ENCODE measurements at places on chromosomes 7 and 10.

DNA sequence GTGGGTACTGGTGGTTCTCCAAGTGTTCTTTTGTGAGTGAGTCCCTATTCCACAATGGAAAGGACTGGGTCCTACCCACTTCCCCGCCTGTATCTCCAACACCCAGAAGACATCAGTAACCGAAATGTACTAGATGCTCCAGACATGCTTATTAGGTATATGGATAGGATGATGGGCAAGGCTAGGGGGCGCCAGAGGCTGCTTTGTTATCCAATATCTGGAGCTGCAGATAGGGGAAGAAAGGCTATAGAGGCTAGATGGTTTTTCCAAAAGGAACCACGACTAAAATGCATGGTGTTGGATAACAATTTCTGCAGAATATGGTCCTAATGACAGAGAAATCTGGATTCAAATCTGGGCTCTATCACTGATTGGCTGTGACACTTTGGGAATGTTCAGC is 56.2 kb upstream of the TM9SF3 start:
- DNase-seq = peak; percentile 21

DNA sequence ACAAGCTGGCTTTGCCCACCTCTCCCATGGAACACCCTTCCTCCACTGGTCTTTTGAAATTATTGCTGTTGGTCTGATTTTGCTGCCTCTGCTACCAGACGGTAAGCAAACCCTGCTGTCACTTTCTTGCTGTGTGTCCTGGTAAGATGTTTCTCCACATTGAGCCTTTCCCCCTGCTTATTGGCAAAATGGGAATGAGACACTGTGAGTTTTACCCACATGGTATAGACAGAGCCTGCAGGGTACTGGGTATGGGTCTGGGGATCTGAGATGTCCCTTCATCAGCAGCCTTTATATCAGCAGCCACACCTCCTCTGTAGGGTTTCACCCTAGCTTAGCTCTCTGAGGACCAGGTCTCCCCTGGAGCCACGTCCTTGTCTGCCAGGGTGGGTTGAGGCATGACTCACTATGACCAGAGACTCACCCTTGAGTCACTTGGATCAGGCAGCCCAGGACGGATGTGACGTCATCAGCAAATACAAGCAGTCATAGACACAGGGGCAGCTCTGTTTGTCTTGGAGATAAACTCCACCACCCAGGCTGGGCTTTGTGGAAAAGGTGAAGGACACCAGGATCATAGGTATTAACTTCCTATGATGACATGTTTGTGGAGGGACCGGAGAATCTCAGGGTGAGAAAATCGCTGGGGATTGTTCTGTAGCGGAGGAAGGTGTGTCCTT is 17.9 kb upstream of the BAIAP2L1 start:
- DNase-seq = peak; percentile 28

DNA sequence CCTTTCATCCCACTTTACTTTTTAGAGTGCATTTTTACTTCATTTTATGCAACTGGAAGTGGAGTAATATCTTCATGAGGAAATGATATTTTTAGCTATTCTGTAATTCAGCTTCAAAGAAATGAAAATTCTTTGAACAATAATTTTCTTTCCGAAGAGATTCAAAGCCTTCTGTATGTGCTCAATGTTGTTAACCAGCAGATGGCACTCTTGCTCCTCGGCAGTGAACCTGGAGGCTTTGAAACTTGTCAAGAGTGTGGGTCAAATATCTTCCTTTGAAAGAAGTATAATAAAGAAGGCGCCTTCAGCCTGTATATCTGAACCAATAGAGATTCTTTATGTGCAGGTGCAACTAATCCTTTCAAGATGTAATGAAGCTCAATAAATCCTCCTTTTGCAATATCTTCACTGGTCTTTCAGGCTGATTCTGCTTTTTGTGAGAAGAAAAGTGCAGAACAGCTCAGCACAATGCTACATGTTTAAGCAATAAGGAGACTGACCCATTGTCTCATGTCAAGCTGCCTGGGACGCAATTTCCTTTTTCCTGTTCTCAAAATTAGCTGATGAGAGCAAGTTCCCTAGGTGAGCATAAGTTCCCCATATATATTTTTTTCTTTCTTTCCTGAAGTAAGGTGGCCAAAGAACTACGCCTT is 258.4 kb downstream of the SEMA3A start:
- no peak for DNase-seq

GRCh38 chr7:112279042-112279441 is 72.5 kb downstream of the ZNF277 start:
- DNase-seq = no peak

DNA sequence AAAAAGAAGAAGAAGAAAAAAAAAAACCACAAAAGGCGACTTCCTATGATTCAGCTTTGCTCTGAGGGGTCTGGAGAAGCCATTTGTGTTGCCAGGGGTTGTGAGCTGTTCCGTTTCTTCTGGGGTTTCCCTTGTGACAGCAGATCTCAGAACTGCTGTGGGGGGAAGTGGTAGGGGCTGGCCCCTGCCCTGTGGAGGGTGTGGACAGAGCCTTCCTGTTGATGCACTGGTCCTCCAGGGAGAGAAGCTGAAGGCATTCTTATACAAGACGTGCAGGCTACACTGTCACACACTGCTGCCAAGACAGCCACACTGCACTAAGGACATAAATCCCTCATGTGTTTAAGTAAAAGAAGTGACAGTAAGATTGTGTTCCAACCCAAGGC is 17.3 kb upstream of the CSGALNACT2 start:
- DNase-seq = no peak

DNA sequence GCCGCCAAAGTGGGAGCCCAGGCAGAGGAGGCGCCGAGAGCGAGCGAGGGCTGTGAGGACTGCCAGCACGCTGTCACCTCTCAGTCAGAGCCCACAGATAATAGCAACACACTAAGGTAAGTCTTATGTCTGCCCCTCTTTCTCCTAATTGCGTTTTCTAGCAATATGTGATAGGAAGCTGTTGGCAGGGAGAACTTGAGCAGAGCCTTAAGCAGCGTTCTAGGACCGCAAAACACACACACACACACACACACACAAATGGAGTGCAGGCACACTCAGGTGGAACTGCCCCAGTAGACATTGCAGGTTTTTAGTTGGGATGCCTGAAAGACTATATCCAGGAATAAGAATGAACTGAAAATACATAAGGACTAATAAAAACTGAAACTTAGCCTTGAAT is 1188.5 kb downstream of the NXPH1 start:
- DNase-seq = no peak

DNA sequence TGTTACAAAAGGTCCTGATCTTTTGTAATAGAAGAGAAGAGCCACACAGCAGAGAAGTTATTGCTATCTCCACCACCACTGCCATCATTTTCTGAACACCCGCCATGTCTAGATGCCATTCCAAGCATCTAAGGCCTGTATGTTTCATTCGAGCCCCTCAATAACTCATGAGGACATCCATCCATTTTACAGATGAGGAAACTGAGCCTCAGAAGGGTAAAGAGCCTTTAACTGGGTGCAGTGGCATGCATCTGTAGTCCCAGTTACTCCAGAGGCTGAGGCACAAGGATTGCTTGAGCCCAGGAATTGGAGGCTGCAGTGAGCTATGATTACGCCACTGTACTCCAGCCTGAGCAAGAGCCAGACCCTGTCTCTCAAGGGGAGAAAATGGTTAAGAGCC is 39.3 kb downstream of the UBE2H start:
- DNase-seq = no peak

- DNase-seq = no peak
Measured at GRCh38 chr7:4174016-4174415, 508.1 kb upstream of the FOXK1 start.

DNA sequence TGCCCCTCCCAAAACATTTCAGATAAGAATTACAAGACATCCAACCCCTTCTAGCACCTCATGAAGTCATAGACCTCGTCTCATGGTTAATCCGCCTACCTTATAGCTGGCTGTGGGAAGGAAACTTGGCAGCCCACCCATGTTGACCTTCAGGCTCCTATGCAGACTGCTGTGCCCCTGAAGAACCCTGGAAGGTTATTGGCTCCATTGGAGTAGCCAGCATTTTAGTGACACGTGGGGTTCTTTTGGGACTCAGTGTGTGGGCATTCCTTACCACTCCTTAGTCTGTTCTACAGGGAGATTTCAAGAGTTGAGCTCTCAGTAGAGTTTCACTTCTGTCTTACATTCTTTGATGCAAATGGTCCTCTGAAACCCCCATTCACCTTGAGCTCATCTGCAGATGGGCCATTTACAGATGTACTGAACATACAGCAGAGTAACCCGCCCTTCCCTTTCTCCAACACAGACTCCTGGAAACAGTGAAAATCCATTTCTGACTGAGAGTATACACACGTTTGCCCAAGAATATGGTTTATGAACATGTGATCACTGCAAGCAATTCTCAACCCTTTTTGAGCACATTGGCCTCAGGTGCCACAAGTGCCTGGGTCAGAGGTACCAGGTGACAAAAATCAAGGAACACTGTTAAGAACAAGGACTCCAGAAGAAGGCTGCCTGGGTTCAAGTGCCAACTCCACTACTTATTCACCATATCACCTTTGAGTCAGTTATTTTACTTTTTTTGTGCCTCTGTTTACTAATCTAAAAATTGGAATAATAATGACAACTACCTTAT is 54.0 kb upstream of the HECW1 start:
- no peak for DNase-seq

- DNase-seq = no peak
Measured at GRCh38 chr10:5416981-5417380, 4.6 kb downstream of the NET1 start.

DNA sequence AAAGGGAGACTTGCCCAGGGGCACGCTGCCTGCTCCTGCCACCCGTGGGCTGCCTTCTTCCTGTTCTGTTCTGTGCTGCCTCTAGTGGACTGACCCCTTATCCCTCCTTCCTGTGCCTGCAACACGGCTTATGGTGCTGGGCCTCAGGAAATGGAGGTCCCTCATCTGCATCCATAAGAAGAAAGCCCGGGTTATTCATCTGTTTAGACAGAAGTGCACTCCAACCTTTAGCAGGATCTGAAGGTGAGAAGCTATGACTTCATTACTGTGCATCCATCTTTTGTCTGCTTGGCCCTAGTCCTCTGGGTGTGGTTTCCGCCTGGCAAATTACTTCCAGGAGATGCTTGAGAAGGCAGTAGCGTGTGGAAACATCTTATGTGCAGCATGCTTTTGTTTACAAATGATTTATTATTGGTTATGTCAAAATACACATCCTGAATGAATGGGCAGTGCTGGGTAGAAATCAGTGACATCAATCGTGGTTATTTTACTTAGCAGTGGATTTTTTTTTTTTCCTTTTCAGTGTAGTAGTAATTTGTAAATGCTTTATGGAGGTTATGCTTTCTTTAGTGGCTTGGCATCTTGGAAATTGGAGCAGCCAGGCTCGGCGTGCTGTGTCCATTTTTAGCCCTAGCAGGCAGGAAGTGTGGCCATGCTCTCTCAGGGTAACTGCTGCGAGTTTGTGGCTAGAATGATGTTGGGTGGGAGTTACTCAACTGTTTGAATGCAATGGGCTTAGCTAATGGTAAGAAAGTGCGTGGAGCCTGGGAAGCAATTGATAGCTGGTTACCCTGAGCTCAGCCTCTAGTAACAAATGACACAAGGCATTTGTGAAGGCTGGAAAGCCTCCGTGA is 12.7 kb downstream of the PTPRE start:
- no peak for DNase-seq

GRCh38 chr7:36264123-36264801 is 111.2 kb downstream of the EEPD1 start:
- no peak for DNase-seq

- no peak for DNase-seq
Measured at GRCh38 chr10:60270426-60270825, 119.2 kb downstream of the ANK3 start.

DNA sequence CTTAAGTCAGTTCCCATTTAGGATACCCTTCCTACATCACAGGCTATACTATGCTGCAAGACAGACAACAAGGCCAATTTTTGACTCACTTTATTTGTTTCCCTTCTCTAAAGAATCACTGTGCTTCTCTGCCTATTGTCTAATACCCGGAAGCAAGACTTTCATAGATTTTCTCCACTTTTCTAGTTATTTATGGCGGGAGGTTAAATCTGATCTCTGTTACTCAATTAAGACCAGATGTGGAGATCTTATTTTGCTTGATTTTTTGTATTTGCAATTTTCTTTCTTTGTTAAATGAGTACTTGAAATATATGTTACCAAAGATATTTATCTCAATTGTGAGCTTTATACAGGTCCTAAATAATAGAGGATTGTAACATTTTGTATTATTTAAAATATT is 511.5 kb downstream of the ATRNL1 start:
- no peak for DNase-seq
